Occipital lobe (tissue), 3 donors: ENCODE measurements at places on chromosomes 6 and 20.

GRCh38 chr6:91330896-91331295 lies 744.0 kb upstream of the MAP3K7 start:
- no peak for DNase-seq

DNA sequence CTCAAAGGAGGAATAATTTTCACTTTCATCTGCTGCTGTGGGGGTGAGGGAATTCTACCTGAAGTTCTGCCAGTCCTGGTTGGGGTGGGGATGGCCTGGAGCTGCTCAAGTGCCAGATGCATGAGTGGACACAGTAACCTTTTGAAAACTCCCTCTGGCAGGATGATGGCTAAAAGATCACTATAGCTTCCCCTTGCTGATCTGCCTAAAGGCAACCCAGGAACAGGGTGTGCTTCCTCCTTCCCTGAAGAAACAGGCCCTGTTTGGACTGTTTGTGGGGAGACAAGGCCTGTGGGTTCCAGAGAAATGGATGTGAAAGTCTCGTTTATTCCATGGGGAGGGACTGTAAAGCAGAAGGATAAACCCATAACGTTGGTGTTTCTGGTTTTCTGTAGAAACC lies 176.9 kb downstream of the DTNBP1 start:
- DNase-seq, result no peak

GRCh38 chr6:129890701-129891100 lies 29.6 kb upstream of the TMEM244 start:
- DNase-seq, result no peak

DNA sequence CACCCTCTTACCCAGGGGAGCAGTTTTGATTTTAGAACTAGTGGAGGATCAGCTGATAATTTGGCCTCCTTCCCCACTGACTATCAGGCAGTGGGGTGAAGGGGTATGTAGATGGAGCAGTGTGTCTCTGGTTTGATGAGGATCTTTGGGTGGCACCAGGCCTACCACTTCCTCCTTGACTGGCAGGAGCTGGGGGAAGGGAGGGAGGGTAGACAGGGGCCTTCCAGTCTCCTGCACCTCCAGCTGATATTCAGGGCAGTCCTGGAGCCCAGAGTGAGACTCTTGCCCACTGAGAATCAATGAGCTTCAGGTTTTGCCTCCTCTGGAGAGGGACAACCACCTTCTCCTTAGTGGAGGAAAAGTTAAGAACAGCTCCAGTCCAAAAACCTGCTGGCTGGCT lies 3.2 kb downstream of the DEF6 start:
- DNase-seq, result no peak

- DNase-seq, result no peak
Observed at GRCh38 chr20:14335052-14335451, 2.4 kb downstream of the FLRT3 start.

GRCh38 chr6:105257340-105257739 lies 77.5 kb upstream of the POPDC3 start:
- no peak for DNase-seq

- DNase-seq, result no peak
Observed at GRCh38 chr6:42128460-42129359, 13.7 kb downstream of the C6orf132 start.

DNA sequence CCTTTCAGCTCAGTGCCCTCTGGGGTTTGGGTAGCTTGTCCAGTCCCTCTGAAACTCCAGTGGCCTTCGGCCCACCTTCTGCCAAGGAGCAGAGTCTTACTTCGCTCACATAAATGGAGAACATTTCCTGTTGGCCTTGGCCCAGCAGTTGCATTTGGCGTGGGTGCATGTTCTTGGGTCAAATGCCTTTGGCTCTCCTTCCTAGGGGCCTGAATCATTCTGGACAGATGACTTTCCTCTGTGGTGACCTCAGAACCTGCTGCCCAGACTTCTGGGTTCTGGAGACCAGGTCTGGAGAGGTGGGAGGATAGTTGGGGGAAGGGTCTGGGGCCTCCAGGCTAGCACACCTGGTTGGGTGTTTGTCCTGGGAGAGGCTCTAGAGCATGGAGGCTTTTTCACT lies 29.3 kb downstream of the BCAS4 start:
- no peak for DNase-seq

DNA sequence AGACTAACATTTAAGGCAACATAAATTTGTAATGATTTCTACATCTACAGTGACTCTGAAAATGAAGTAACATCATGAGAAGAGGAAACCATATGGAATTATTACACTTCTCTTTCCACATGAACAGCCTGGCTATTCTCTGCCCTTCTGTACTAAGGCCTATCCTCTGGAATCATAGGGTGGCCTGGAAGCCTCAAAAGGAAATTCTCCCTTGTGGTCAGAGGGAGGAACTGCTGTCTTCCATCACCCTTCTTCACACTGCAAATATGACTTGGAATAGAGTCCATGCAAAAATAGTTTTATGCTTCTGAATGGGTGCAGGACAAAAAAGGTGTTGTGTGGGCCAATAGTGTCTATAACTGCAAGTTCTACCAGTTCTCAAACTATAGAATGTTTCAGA lies 44.6 kb upstream of the SH3BGRL2 start:
- DNase-seq, result no peak

DNA sequence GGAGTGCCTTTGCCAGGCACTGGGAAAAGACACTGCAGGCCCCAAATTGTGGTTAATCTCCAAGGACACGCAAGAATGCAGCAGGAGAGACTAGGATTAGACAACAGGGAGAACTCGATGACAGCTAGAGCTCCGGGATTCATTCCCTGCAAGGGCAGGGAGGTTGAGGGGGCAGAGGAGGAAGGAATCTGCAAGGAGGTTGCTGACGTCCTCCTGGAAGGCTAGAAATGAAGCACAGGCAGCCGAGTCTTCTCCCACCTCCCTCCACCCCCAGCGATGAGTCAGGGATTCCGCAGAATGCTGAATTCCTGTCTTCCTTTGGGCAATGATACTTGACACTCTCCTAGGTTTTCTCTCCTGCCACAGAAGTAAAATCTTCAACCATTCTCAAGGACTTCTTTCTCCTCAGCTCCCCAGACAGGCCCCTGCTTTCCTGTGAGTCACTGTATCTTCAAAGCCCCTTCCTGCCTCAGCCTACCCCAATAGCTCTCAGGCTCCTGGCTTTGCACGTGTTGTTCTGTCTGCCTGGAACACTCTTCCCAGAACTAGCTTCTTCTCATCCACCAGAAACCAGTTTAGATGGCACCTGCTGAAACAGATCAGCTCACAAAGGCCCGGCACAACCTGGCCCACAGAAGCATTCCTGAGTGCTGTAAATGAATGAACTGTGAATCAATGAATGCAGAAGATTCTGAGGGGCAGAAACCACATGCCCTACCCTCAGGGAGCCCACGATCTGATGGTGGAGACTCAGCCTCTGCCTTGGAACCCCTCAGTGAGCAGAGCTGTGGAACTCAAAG lies 85.6 kb downstream of the MRPL14 start:
- peak; percentile 54 for DNase-seq

GRCh38 chr20:3371754-3372153 lies 35.7 kb downstream of the DNAAF9 start:
- no peak for DNase-seq

GRCh38 chr6:156848123-156848522 lies 70.9 kb downstream of the ARID1B start:
- DNase-seq, result no peak

DNA sequence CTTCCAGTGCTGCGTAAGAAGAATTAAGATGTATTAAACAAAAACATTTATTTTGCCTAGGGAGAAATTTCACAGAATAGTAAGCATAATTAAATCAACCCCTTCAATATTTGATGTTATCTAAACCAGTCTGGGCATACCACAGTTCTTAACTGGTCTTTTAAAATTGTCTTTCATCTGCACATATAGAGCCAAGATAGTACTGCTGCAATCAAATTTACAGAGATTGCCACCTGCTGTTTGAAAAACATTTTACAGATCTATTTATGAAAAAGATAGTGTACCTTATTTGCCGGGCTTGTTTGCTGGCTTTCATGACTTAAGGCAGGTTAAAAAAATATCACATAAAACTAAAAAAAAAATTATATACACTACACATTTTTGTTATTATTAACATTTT lies 323.2 kb downstream of the ADGRB3 start:
- no peak for DNase-seq

- DNase-seq, result no peak
Observed at GRCh38 chr6:161035182-161035980, 43.8 kb downstream of the MAP3K4 start.
